ENCODE measurements at places on chromosomes 7 and 10.

GRCh38 chr7:155862123-155862892 is 50.0 kb upstream of the SHH start:
- no peak for DNase-seq

DNA sequence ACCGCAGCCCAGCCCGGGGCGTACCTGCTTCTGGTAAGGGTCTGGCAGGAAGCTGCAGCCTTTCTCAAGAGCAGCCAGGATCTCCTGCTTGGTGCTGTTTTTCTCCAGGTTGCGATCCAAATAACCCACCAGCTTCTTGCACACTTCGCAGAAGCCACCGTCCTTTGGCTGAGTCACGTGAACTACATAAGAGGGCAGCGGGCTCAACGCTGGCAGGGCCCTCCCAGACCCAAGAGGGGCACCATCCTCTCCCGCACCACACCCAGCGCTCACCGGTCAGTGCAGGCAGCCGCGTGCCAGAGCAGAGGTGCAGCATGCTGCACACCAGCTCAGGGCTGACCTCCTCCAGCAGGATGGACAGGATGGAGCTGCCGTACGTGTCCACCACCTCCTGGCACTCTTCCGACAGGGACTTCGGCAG is 31.6 kb downstream of the PSAP start:
- DNase-seq, result no peak

GRCh38 chr10:78808286-78808685 is 260.5 kb upstream of the ZMIZ1 start:
- DNase-seq, result no peak

DNA sequence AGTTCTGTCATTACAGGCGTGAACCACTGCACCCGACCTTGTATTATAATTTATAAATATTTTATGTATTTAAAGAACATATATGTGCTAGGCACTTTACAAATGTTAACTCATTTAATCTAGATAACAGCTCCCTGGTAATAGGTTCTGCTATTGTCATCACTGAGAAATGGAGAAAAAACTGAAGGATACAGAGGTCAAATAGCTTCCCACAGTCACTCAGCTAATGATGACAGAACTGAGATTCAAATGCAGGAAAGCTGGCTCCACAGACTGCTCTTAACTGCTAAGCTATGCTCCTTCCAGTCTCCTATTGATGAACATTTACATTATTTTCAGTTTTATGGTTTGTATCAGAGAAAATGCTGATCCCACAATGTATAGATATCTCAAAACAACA is 28.9 kb downstream of the NXPH1 start:
- DNase-seq, result no peak

GRCh38 chr7:131480384-131481315 is 75.8 kb downstream of the PODXL start:
- DNase-seq, result no peak

DNA sequence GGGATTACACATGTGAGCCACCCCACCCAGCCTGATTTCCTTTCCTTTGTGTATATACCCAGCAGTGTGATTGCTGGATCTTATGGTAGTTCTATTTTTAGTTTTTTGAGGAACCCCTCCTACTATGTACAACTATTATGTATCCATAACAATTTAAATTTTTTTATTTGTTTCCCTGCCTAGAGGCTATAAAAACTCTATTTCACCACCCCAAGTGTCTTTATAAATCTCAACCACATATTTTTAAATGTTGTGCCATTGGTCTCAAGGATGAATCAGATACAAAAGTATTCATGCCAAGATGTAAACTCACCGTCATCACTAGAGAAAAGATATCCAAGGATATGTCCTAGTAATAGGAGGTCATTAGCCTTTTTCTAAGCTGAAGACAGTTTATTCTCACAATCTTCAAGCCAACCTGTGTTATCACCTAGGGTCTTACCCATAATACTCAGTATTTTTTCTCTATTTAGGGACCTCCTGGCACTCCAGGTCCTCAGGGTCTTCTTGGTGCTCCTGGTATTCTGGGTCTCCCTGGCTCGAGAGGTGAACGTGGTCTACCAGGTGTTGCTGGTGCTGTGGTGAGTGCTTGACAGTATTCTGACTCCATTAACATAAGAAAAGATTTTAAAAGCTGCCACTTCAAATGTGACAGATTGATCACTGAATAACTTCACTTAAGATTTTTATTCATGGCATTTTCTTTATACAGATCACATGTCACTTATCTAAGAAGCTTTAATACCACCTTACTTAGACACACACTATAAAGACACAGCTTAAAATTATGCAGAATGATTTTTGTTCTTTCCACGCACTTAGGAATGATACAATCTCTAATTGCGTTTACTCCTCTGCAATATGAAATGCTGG is 29.4 kb downstream of the COL1A2 start:
- no peak for DNase-seq

GRCh38 chr7:57328457-57328856 is 121.5 kb upstream of the ZNF716 start:
- DNase-seq, result no peak

DNA sequence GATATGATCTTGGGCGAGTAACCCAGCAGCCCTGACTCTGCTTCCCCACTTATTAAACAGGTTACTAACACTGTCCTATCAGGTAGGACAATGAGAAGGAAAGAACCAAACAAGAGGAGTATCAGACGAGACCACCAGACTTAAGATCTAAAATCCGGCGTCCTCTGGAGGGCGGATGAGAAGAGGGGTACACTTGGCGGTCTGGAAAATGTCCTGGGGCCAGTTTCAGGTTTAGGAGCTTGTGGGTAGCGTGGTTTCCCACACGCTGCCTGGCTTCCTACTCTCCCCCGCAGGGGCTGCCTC is 635 bp downstream of the ZNF32 start:
- no peak for DNase-seq

GRCh38 chr7:93194386-93194785 is 31.9 kb downstream of the HEPACAM2 start:
- no peak for DNase-seq

DNA sequence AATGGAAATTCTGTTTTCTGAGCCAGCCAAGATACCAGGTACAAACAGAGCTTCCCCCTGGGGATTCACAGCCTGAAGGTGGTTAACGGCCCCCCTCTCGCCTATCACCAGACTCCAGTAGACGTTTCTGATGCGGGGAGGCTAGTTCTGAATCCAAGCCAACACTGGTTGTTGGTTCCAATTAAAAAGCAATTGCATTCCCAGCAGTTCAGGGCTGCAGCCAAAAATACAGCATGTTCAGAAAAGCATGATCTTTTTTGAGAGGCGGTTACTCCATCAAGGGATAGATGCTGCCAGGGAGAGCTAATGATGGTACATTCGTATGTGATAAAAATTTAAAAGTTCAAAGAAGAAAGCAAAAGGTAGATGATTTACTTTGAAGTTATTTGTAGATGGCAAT is 481.0 kb downstream of the GALNT17 start:
- no peak for DNase-seq

DNA sequence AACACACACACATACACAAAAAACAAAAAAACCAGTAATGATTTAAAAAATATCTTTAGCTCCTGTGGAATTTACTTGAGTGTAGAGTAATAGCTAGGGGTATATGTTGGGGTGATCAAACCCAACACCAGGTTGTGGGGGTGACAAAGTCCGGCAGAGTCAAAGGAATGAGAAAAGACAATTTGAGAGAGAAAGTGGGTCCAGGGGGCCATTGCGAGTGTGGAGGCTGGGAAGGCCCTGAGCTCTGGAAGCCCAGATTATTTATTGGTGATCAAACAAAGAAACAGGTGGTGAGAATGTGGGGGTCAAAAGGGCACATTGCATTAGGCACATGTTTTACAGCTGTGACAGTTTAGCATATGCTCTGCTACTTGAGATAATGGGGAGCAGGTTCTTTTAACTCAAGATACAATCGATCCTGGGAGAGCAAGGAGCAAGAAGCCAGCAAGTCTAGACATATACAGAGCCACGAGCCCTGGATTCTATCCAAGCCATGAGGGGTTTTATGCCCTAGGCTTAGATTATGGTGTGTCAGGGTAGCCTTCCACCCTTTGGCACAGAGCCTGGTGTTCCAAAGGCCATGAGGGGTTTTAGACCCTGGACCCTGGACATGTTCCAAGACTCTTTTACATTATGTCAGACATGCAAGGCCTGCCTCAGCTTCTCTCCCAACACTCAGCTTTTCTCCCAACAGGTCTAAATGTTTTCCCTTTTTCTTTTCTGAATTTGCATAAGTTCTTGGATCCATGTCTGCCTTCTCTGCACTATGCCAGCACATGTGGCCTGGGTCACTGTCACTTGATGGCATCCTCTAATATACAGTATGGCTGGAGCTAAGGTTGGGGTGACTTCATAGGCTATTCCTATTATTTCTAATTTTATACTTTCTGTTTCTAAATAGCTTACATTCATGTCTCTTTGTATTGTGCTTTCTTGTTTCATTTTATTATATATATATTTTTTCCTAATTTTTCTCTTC is 48.6 kb upstream of the MKI67 start:
- DNase-seq, result no peak

GRCh38 chr7:11701829-11702560 is 130.0 kb downstream of the THSD7A start:
- no peak for DNase-seq

DNA sequence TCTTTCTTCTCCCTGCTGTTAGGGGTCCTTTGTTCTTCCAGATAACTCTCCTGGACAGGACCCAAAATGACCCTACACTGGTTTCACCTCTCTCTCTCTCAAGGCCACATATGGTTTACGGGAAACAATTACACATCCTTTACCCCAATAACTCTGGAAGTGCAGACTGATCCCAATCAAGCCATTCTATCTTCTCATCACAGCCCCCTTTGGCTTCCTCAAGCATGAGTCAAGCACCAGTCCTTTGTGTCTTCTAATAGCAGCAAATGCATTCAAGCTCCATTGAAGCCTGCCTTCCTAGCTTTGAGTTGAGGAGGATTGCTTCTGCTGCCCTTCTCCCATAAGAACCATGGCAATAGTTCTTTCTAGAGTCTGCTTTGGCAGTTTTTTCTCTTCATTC is 20.2 kb downstream of the C10orf67 start:
- DNase-seq, result no peak

DNA sequence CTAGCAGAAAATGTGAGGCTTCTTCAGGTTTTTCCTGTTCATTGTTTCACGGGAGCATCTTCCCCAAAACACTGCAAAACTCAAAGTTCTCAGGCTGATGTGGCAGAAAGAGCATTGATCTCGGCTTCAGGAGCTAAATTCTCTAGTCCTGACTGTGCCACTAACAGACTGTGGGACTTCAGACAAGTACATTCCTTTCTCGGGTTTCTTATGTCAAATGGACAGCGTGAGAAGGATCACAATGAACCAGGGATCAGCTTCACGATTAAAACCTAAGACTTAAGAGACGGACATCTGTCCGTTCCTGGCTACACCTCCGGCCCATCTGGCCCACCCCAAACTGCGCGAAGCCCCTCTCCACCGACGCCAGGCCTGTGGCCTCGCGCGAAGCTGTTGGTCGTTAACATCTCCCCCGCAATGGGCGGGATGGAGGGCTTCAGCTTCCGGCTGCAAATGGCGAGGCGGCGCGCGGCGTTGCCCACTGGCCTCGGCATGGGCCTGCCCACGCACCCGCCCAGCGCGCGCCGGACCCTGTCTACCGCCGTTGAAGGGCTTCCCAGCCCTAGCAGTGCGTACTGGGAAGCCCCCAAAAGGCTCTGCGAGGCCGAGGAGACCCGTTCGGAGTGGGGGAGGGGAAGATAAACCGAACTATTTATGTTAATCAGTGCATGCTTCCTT is 549 bp upstream of the DDX50 start:
- no peak for DNase-seq

GRCh38 chr10:57513637-57514036 is 754.1 kb downstream of the IPMK start:
- no peak for DNase-seq

DNA sequence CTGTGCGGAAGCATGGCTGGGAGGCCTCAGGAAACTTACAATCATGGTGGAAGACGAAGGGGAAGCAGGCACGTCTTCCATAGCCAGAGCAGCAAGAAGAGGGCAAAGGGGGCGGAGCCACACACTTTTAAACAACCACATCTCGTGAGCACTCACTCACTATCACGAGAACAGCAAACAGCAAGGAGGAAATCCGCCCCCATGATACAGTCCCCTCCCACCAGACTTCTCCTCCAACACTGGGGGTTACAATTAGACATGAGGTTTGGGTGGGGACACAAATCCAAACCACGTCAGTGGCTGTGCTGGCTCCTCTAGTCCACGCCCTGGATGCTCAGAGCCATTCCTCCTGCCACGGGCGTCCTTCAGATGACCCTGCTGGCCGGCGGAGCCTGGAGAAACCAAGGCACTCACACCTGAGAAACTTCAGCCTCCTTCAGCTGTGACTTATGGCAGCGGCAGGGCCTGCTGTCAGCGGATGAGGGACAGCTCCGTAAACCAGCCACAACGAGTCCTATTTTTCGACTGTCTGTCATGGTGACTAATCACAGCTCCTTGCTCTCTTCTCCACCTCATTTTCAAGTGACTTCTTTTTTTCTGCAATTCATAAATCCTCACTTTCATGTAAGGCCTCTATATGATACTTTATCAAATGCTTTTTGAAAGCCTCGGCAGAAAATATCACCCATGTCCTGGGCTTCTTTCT is 167.9 kb upstream of the PFKP start:
- no peak for DNase-seq

GRCh38 chr7:120272701-120273475 is at the start of gene KCND2:
Gene KCND2 (plus strand): TSS chr7:120273175.
- no peak for DNase-seq

GRCh38 chr10:86064931-86065662 is 301.5 kb downstream of the GRID1 start:
- no peak for DNase-seq

GRCh38 chr7:121302214-121302745 is 26.5 kb upstream of the WNT16 start:
- peak; percentile 3 for DNase-seq

- DNase-seq, result no peak
Observed at GRCh38 chr10:15361131-15361530, 10.0 kb downstream of the FAM171A1 start.

All from activated CD4-positive, alpha-beta T cell treated with anti-CD3 and anti-CD28 coated beads, Interleukin-10, Interleukin-2, amounts not matched to agents 100 ng/mL and 50 ng/mL, durations not matched to agents 16 hours and 8 hours (primary cell).